ENCODE measurements at places on chromosomes 2 and 18. TPM values are rescaled to one million over a fixed set of nuclear protein-coding genes. Genes with fewer than 3 reads are reported as not detected.

DNA sequence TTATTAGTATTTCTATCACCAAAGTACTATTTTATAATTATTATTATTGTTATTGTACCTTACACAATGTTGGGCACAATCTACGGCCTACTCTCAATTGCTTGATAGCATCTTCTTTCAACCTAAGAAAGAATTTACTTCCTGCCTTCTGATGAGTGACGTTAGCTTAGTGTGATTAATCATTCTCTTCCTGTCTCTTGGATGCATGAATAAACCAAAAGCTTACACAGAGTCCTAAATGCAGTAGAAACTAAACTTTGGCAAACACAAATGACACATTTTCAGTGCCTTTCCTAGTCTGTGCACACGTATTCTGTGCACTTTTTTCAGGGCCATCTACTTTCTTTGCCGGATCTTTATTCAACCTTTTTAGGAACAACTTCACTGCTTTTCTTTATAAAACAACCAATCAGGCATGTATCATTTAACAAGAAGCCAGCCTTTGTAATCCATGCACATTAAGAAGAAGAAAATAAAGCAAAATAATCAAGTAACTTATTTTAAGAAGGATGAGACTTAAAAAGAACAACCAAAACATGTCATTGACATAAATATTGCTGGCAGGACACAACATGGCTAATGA, 19.1 kb downstream of the TRAK2 start:
- no peak for DNase-seq
- H3K27me3 ChIP-seq, result no peaks in the 10 kb centered on the region
- H3K4me3 ChIP-seq, result no peak overlapping the region
- H3K4me1 ChIP-seq, result no peaks in the 10 kb centered on the region

- H3K27ac ChIP-seq, result no peak overlapping the region
- no peak overlapping the region for H3K4me3 ChIP-seq
- no peaks in the 10 kb centered on the region for H3K4me1 ChIP-seq
- no peak for DNase-seq
- no peaks in the 10 kb centered on the region for H3K36me3 ChIP-seq
Observed at GRCh38 chr2:58030771-58031170, 15.8 kb upstream of the VRK2 start.

DNA sequence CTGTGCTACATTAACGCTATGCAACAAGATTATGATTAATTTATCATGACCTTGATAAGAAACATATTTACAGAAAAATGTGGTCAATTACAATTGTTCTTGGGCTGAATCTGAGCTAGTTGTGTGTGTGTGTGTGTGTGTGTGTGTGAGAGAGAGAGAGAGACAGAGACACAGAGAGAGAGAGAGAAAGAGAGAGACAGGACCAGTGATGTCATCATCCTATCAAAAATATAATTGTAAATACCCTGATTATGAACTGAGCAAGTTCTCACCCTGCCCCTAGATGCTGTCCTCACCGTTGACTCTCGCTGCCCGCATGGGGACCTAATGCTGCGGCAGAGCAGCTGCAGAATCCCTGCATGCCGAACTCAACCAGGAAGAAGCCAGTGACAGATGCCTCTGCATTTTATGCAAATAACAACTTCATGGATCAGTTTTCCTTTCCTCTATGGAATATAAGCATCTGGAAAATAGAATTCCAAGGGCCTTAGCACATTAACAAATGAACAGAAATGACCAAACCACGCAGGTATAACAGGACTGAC, 512.5 kb downstream of the PLCL1 start:
- H3K36me3 ChIP-seq, result no peaks in the 10 kb centered on the region
- H3K4me1 ChIP-seq, result peaks cover 3% of the 10 kb centered on the region
- no peak for DNase-seq
- H3K4me3 ChIP-seq, result no peak overlapping the region
- H3K27me3 ChIP-seq, result no peaks in the 10 kb centered on the region

- no peaks in the 10 kb centered on the region for H3K36me3 ChIP-seq
- DNase-seq, result no peak
- H3K4me3 ChIP-seq, result no peak overlapping the region
- H3K27me3 ChIP-seq, result no peaks in the 10 kb centered on the region
- no peaks in the 10 kb centered on the region for H3K4me1 ChIP-seq
Observed at GRCh38 chr2:228048838-228049490, 132.5 kb downstream of the SPHKAP start.

- H3K27me3 ChIP-seq, result no peaks in the 10 kb centered on the region
- H3K36me3 ChIP-seq, result no peaks in the 10 kb centered on the region
- no peak overlapping the region for H3K4me3 ChIP-seq
- no peak overlapping the region for H3K27ac ChIP-seq
- no peaks in the 10 kb centered on the region for H3K4me1 ChIP-seq
Observed at GRCh38 chr2:25222477-25223121, 54.2 kb upstream of the POMC start.

DNA sequence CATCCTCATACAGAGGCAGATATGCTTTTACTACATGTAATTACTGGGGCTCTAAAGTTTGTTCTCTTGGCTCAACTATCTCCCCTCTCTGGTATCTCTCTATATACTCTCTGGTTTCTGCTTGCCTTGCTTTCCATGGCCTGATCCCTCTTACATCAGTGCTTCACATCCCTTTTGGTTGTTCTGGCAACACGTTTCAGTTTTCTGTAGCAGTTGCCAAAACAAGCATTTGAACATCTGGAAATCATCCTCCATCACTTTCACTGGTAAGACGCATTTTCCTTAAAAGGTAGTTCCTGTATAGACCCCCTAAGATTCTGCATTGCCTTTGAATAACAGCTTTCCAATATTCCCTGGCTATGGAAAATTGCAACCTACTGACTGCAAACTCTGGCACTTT, 25.9 kb downstream of the COL5A2 start:
- H3K27me3 ChIP-seq, result no peaks in the 10 kb centered on the region
- no peaks in the 10 kb centered on the region for H3K4me1 ChIP-seq
- DNase-seq, result no peak
- H3K27ac ChIP-seq, result no peak overlapping the region

DNA sequence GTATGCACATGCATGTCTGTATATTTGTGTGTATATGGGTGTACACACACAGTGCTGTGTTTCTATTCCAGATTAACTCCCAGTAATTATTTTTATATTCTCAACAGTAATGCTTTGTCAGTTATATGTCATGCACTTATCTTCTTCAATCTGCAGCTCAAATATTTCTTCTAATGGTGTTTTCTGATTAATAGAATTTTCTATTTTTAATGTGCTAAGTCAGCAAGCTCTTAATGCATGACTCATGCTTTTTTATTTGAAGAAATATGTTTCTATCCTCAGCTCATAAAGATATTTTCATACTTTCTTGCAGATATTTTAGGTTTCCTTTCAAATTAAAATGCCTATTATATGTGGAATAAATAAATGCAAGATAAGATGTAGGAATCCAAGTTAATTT, 59.7 kb upstream of the TMEM18 start:
- no peak for DNase-seq
- peaks cover 10% of the 10 kb centered on the region for H3K4me1 ChIP-seq
- no peak overlapping the region for H3K27ac ChIP-seq
- H3K4me3 ChIP-seq, result no peak overlapping the region
- no peaks in the 10 kb centered on the region for H3K27me3 ChIP-seq

DNA sequence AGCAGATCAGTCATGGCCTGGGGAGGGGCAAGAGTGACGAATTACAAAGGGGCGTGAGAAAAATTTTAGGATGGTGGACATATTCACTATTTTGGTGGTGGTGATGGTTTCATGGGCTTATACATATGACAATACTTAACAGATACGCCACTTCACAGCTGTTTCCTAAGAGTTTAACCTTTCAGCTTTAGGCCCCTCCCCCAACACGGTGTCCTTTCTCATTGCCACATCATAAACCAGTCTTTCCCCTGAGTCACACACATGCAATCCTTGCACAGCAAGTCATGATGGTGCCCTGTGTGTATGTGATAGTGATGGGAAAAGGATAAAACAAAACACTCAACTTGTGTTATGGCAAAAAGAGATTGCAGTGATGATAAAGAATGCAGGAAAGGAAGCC, 47.6 kb upstream of the IL1R1 start:
- no peak overlapping the region for H3K27ac ChIP-seq
- no peak overlapping the region for H3K4me3 ChIP-seq
- no peaks in the 10 kb centered on the region for H3K4me1 ChIP-seq
- no peak for DNase-seq

DNA sequence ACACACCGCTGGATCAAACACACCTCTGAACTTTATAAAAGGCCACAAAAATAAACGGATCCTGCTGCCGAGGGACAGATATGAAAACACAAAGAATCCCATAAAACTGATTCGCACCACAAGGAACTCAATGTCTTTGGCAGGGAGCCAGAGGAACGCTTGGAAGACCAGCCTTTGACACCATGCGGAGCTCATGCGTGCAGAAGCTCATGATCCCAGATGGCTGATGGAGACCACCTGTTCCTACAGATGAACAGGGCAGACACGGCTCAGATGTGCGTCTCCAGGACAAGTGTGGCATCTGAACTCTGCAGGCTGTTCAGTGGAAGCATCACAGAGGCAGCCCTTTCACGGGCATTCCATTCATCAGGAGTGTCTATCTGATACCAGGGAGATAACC, 24.9 kb downstream of the COPS9 start:
- no peak overlapping the region for H3K27ac ChIP-seq
- no peaks in the 10 kb centered on the region for H3K36me3 ChIP-seq
- no peaks in the 10 kb centered on the region for H3K4me1 ChIP-seq
- no peaks in the 10 kb centered on the region for H3K27me3 ChIP-seq
- DNase-seq, result no peak
- H3K4me3 ChIP-seq, result no peak overlapping the region

GRCh38 chr2:190880378-190881083, at the start of gene GLS:
GLS (plus strand) TSS chr2:190880821; CDS start chr2:190881085, 264 bp downstream.
- H3K27ac ChIP-seq, result no peak within 1 kb of the TSS
- H3K4me1 ChIP-seq, result peaks cover 4% of the 10 kb centered on the region
- no peaks in the 10 kb centered on the region for H3K27me3 ChIP-seq
- H3K36me3 ChIP-seq, result no peaks in the 10 kb centered on the region
- H3K4me3 ChIP-seq, result peak within 1 kb of the TSS; percentile 63

DNA sequence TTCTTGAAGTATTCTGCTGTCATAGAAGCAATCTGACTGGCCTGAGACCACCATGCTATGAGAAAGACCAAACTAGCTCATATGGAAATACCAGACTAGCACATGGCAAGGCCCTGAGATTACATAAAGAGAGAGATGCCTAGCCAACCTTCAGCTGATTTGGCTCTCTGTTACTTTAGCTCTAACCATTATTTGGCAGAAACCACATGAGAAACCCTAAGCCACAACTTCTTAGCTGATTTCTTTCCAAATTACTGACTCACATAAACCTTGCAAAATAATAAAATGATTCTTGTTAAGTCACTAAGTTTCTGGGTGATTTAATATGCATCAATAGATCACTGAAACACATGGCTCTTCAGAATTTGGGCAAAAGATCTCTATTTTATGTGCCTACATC, 295.0 kb upstream of the ZNF521 start:
- no peaks in the 10 kb centered on the region for H3K27me3 ChIP-seq
- no peak overlapping the region for H3K4me3 ChIP-seq
- no peak overlapping the region for H3K27ac ChIP-seq
- H3K4me1 ChIP-seq, result no peaks in the 10 kb centered on the region
- H3K36me3 ChIP-seq, result no peaks in the 10 kb centered on the region

DNA sequence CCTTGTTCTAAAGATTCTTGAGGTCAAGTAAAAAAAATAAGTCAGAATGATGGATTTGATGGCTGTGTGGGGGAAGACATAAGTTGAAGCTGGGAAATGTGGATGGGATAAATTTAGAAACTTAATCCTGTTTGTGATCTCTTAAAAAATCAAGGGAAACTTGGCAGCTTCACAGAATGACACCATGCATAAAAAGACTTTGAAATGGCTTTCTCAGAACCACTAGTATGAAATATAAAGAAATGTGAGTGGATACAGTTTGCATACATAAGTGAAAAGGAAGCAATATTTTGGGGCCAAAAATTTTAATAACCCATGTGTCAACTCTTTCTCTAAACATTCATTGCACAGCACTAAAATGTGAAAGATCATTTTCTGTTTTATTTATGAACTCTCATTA, 21.7 kb downstream of the CDH19 start:
- H3K36me3 ChIP-seq, result no peaks in the 10 kb centered on the region
- H3K4me3 ChIP-seq, result no peak overlapping the region
- no peaks in the 10 kb centered on the region for H3K4me1 ChIP-seq
- no peak overlapping the region for H3K27ac ChIP-seq
- no peak for DNase-seq

DNA sequence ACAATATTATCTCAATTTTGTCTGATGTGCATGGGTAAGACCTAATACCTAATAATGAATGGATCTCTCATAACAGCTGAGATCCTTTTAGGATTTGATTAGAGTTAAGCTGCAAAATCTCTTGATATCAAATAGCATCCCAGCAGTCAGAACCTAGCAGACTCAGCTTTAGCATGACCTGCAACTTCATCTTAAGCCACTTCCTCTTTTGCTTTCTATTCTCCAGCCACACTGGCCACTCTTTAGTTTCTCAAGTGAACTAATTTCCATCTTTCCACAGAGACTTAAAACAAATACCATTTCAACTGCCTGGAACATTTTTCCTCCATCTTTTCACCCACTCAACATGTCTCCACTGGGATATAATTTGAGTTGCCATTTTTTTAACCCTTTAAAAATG, 1251.6 kb upstream of the ZEB2 start:
- H3K4me1 ChIP-seq, result no peaks in the 10 kb centered on the region
- H3K27me3 ChIP-seq, result no peaks in the 10 kb centered on the region
- DNase-seq, result no peak
- H3K27ac ChIP-seq, result no peak overlapping the region
- no peak overlapping the region for H3K4me3 ChIP-seq
- no peaks in the 10 kb centered on the region for H3K36me3 ChIP-seq

DNA sequence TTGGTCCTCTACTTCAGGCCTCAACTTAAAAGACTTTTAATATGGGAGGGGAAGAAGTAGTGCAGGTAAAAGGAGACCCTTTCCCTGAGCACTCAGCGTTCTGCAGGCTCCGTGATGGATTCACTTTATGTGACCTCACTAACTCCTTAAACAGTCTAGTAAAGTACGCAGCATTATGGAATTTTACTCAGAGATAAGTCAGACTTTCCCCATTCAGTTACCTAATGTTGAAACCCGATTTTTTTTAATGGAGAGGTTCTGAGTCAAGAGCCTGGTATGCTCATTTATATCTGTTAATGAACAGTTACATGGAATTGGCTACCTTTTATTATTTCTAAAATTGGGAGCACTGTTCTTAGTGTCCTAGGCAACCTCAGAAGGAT, 34.1 kb downstream of the RASGRP3 start:
- no peak overlapping the region for H3K27ac ChIP-seq
- H3K36me3 ChIP-seq, result no peaks in the 10 kb centered on the region
- no peak for DNase-seq
- no peak overlapping the region for H3K4me3 ChIP-seq

GRCh38 chr2:111667542-111668273, 216.3 kb downstream of the ANAPC1 start:
- no peaks in the 10 kb centered on the region for H3K4me1 ChIP-seq
- H3K4me3 ChIP-seq, result no peak overlapping the region
- no peaks in the 10 kb centered on the region for H3K36me3 ChIP-seq
- no peaks in the 10 kb centered on the region for H3K27me3 ChIP-seq

The CHN1 gene
- 54.0 TPM for total RNA-seq

The FSIP2 gene
- 1.4 TPM for total RNA-seq

The INHBB gene
- total RNA-seq, result 0.23 TPM
